Fibroblast of lung (primary cell): ENCODE measurements at places on chromosomes 3 and 15.

DNA sequence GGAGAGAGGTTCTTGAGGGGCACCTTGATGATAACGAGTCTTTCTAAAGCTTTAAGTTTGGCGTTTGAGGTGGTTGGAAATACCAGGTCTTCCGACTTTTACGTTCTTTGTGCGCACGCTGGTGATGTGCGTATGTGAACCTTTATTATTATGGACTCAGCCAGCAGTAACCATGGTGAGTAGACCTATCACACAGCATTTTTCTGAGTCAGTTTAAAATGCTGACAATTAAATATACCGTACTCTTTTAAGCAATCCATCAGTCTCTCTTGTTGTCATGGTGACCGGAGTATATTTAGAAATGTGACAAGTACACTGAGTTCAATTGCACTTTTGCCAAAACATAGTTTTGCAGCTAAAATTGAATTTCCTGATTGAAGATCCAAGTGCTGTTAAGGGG is 172.2 kb downstream of the LPP start:
- peak; percentile 34 for DNase-seq

- DNase-seq: peak; percentile 5
Measured at GRCh38 chr3:81451611-81452010, 309.8 kb downstream of the GBE1 start.

DNA sequence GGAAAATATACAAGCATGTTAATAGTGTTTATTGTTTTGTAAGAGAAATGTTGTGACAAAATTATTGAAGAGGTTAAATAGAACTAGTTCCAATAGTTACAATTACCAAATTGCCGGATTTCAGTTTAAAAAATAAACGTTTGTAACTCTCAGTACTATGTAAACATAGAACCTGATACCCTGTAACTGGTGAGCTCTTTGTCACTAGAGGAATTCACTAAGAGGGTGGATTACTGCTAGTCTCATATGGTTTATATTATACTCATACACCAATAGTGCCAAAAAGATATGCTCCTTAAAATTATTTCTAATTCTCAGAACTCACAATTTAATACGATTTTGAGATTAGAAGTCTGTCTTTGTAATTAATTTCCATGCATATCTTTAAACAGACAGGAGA is 7.6 kb upstream of the GMNC start:
- no peak for DNase-seq

DNA sequence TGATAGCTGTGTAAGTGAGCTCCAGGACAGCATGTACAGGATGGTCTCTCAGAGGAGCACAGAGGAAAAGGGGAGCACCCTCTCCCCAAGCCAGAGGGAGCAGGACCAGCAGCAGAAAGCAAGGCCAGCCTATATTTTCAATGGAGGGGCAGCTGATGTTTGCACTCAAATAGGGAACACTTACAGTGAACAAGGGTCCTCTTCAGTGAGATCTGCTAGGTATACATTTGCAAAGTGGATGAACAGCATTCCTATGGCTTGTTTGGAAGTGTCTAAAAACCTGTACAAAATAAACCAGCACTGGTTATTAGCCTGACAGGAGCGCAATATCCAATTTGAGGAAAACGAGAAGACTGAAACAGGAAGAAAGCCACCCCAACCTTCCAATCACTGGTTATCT is 17.6 kb upstream of the MUSTN1 start:
- DNase-seq: no peak

DNA sequence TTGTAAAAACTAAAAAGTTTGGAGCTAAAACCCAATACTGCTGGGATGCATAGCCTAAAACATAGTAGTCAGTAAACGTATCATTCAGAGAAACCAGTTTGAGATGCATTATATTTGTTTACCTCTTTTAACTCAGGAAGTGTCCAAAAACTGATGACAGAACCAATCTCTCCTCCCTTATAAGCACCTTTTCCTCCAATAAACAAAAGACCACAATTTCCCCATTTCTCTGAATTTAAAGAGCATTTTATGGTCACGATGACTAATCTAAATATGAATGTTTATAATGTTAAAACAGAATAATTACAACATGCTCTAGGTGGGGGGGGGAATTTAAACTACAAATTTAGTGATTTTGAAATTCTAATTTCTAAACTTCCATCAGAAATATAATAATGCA is 58.5 kb downstream of the CEP63 start:
- peak; percentile 5 for DNase-seq

GRCh38 chr3:127123533-127123932 is 69.4 kb upstream of the PRR23E start:
- no peak for DNase-seq

GRCh38 chr15:40454904-40455391 is 14.2 kb downstream of the BAHD1 start:
- peak; percentile 63 for DNase-seq

GRCh38 chr3:146903927-146904326 is 298.8 kb upstream of the PLSCR5 start:
- no peak for DNase-seq

GRCh38 chr3:179348325-179349013 is 960 bp downstream of the MFN1 start:
- DNase-seq: no peak

DNA sequence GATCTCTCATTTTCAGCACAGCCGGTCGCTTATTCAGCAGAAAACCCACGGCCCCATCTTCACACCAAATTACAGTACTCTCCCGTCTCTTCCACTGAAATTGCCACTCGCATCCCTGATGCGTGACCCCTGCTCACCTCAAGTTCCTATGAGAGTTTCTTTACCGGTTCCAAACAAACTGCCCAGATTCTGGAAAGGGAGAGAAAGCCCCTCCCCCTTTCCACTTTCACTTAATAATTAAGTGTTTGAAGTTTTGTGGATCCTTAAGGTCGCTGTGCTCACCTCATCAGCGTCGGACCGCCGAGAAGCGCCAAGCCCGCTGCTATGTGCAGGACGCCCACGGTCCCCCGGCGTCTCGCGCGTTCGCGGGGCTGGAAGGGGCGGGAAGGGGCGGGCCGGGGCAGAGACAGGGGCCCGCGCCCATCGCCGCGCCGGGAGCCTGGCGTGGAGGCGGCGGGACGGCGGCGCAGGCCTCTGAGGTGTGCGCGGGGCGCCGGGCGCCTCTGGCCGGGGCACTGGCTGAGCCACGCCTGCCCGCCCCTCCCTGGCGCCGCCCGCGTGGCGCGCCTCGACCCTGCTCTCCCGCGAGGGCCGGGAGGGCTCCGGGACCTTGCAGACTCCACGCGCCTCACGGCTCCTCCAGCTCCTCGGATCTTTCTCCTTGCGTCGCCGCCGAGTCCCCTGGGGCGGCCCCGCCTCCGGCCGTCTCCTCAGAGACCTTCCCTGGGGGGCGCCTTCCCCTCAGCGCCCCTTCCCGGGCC is at the start of gene GPR156:
GPR156 (minus strand) TSS at position 476 of the 761 bp plus-strand sequence. CDS start 41,124 bp downstream, outside the sequence.
- DNase-seq: no peak

GRCh38 chr3:187369089-187369447 is 883 bp downstream of the RTP4 start:
- DNase-seq: no peak

DNA sequence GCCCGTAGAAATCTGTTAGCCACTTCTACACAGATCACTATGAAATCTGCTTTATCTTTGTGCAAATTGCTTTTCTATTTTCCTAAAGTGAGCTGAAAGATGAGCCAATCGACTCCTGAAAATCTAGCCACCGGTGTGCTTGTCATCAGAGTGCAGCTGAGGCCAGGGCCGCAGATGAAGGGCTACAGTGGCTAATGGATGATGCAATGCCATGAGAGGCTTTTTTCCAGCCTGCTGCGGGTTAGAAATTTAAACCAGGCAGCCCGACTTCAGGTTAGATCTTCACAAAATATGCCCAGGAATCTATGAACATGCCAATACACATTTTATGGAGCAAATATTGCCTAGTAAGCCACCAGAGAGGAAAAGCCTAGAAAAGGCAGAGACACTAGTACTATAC is 948.2 kb upstream of the CFAP20DC start:
- DNase-seq: peak; percentile 3

DNA sequence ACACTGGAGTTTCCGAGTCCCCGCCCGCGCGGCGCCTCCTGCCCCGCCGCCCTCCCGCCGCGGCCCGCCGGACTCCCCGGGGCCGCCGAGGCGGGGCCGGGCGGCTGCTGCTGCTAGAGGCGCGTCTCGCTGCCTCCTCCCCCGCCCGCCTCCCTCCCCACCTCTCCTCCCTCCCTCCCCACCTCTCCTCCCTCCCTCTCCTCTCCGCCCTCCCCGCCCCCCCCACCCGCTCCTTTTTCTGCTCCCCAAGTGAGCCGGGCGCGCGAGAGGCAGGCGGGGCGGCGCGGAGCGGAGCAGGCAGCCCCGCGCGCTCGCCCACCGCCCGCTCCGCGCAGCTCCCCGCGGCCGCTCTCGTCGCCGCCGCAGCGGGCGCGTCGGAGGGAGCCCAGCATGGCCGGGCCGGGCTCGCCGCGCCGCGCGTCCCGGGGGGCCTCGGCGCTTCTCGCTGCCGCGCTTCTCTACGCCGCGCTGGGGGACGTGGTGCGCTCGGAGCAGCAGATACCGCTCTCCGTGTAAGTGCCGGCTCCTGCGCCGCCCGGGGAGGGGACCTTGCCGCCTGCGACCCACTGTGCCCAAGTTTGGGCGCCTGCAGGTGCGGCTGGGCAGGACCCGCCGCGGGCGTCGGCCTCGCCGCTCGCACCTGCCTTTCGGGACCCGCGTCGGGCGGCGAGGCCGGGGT is at the start of gene CACNA2D3:
CACNA2D3 (plus strand) TSS at position 229 of the 679 bp plus-strand sequence.
- DNase-seq: peak; percentile 26

DNA sequence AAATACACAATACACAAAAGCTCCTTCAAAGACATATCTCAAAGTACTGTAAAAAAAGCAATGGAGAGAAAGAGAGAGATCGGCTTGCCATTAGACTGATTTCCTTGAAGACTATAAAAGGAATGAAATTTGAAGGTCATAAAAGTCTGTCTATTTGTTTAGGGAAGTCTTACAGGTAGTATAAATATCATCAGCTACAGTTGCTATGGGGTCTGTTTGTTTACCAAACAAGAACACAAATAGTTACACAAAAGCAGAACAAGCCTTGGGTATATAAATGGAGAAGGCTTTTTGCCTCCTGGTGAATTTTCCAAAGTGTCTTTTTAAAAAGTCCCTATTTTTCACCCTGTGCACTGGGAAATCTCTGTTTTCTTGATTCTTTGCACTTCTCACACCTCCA is 552.3 kb downstream of the FOXP1 start:
- DNase-seq: no peak
